ENCODE measurements at places on chromosomes 1 and 21.

- no peak for DNase-seq
Measured at GRCh38 chr1:36942148-36942547, 92.2 kb downstream of the GRIK3 start.

GRCh38 chr1:38061290-38061689, 14.7 kb upstream of the POU3F1 start:
- no peak for DNase-seq

DNA sequence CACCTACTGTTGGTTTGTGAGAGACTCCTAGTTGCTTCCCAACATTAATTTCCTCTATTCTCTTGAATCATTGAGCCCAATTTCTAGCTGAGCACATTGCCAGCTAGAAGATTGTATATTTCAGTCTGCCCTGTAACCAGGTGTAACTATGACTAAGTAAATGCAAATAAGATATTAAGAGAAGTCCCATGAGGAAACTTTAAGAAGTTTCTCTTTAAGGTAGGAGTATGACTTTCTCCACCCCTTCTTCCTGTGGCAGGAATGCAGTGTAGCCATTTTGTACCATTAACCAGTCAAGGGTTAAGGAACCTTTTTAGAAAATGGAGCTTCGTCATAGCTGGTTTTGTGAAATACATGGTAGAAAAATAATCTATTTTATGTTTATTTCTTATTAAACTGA, 534.2 kb upstream of the RGS18 start:
- no peak for DNase-seq

DNA sequence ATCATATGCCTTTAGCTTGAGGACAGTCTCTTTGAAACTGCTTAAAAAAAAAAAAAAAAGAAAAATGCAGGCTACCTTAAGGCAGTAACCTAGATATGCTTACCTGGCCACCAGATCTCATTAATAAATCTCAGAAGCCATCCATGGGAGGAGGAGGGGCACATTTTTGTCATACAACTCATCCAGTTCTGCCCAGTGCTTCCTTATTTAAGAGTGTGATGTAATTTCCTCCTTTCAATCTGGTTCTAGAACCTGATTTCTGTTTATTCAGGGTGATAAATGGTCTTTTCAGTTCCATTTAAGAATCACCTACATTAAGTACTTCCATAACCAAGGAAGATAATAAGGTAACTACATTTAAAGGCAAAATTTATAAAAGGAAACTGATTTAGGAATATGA, 6.1 kb downstream of the ERRFI1 start:
- DNase-seq = peak; percentile 27

All from pulmonary artery endothelial cell (primary cell).